Hypothalamus (tissue), 51 donors: ENCODE measurements at places on chromosomes 3 and 15.

GRCh38 chr15:94856267-94856854, 625.0 kb downstream of the MCTP2 start:
- DNase-seq: no peak

GRCh38 chr3:126476166-126477060, 722 bp upstream of the ZXDC start:
- DNase-seq: peak; percentile 76

DNA sequence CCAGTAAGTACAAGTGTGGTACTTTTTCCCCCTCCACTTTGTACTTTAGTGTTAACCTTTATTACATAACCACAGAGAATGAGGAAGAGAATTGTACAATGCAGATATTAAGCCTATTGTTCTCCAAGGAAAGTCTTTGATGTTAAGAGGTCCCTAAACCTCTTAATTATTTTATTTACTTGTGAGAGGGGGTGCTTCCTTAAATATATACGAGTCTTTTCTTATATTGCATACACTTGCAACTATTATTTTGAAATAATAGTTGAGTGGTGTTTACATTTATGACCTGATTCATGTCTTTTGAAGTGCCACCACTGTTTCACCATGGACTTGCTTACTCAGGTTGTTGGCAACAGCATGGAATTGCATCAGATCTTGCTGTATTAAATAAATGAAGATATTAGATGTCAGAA, 10.1 kb downstream of the USP3 start:
- no peak for DNase-seq

DNA sequence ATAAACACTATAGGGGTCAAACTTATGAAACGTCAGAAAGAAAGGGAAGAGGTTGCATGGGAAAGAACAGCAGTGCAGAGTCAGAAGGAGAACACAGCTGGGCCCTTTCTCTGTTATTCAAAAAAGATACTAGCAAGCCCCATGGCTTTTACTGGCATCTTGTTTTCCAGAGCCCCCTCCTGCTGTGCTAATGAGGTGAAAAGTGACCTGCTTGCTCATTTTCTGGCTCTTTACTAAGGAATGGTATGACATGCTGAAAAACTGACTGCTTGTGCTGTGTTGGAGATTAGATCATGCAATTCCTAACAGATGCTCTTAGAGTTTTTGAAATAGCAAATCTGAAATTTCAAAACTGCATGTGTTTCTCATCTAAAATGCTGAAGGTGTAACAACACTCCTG, 541.6 kb upstream of the ALCAM start:
- DNase-seq: no peak

DNA sequence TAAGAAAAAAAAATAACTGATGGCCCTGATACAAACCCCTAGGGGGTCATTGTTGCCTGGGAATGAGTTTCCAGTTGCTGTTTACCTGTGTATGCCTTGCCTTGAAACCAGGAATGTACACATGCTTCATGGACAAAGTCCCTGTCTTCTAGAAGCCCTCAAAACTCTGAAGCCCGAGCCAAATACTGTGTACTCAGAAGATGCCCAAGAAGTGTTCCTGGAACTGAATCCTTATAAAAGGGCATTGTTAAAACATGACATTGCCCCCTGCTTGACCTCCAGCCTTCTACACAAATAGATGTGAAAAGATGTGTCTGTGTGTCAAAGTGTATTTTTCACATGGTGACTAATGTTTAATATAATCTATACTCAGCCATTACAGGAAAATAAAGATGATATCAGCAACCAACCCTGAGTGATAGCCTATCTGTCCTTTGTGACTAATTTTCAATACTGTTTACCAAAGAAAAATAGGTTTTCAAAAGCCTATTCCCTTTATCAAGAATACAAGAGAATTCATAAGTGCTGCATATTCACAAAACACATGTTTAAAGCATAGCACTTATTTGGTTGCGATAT, 325.9 kb downstream of the MECOM start:
- DNase-seq: no peak

DNA sequence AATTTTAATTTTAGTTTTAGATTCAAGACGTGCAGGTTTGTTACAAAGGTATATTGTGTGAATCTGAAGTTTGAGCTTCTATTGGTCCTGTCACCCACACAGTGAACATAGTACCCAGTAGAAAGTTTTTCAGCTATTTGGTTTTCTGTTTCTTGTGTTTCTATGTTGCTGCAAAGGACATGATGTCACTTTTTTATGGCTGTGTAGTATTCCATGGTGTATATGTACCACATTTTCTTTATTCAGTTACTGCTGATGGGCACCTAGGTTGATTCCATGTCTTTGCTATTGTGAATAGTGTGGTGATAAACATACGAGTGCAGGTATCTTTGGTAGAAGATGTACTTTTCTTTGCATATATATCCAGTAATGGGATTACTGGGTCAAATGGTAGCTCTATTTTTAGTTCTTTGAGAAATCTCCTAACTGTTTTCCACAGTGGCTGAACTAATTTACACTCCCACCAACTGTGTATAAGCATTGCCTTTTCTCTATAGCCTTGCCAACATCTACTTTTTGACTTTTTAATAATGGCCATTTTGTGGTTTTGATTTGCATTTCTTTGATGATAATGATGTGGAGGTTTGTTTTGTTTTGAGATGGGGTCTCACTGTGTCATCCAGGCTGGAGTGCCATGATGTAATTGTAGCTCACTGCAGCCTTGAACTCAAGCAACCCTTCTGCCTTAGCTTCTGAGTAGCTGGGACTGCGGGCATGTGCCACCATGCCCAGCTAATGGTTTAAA, 43.9 kb downstream of the LIMD1 start:
- no peak for DNase-seq

DNA sequence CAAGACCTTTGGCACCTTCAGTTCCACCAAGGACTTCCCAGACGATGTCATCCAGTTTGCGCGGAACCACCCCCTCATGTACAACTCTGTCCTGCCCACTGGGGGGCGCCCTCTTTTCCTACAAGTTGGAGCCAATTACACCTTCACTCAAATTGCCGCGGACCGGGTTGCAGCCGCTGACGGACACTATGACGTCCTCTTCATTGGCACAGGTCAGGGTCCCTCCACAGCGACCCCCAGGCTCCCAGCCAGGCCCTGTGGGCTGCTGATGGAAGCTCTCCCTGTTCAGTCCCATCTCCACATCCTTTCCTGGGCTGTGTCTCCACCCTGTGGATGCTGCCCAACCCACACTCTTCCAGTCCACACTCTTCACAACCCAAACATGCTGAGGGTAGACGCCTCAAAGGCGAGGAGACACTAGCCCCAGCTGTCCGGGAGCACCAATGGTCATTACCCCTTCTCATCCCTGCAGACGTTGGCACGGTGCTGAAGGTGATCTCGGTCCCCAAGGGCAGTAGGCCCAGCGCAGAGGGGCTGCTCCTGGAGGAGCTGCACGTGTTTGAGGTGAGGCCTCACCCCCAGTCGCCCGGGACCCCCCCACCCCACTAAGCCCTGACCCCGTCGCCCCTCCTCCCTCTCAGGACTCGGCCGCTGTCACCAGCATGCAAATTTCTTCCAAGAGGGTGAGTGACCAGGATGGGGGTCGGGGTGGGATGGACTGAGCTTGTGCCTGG, 4.3 kb upstream of the LSMEM2 start:
- peak; percentile 49 for DNase-seq

- DNase-seq: no peak
These were observed 24.3 kb upstream of the KPNA1 start for GRCh38 chr3:122538956-122539490.

DNA sequence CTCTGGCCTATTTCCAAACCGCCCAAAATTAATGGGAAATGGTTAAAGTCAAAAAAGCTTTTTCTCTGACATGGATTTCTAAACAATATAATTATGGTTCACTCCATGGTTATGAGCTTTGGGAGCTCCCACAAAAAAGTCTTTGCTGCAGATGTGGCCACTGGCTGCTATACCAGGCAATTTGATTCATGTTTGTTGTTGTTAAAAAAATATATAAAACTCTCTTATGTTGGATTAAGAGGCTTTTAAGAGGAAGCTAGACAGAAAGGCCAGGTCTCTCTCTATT, 258.6 kb downstream of the TIGIT start:
- DNase-seq: no peak

GRCh38 chr3:112650482-112650881, 9.5 kb upstream of the CCDC80 start:
- DNase-seq: no peak

GRCh38 chr15:82849556-82850512, 40.4 kb downstream of the WHAMM start:
- no peak for DNase-seq

DNA sequence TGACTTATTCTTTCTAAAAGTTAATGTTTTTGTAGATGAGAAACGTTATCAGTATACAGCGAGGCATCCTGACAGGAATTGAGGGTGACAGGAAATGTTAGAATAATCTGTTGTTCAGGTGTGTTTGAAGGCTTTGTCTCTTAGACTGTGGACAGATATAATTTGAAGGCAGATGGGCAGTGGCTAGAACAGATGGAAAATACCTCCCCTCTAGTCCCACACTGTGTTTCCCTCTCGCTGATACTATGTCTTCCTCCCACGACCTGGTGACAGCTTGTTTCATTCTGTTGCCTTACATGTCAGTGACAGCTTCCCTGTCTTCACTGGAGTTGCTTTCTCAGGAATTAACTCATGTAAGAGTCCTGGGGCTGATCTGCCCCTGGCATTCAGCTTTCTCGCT, 125.3 kb downstream of the MYRIP start:
- DNase-seq: no peak

- DNase-seq: peak; percentile 12
These were observed 76.9 kb upstream of the ABI3BP start for GRCh38 chr3:101069901-101070798.

- no peak for DNase-seq
These were observed 7.6 kb downstream of the ARPC4 start for GRCh38 chr3:9800529-9800928.

GRCh38 chr3:128411574-128412064, 55.1 kb downstream of the DNAJB8 start:
- DNase-seq: no peak
